ENCODE measurements at places on chromosomes 3 and 15.

DNA sequence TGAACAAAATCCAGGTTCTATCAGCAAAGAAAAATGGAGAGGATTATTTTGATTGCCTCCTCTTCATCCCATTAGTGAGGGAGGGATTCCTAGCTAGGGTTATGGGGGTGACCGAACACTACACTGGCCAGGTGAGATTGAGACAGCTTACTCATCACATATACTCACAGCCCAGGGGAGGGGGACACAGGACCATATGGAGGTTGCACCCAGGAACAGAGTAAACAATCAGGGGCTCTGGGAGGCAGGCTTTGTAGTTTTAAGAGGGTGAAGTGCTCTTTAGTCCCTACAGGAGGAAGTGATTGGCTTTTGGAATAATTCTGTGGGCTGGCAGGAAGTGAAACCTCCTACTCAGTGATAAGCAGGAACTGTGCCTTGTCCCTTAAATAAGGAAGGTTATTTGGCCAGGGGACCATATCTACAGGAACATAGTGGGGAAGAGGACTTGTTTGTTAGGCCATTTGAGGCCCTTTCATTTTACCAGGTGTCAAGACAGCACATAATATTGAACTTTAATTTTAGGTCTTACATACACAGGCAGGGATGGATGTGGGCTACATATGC is 17.5 kb upstream of the KCTD6 start:
- DNase-seq = no peak

GRCh38 chr3:31196261-31196660 is 301.8 kb upstream of the GADL1 start:
- no peak for DNase-seq

GRCh38 chr15:64865998-64866520 is 24.3 kb downstream of the PLEKHO2 start:
- DNase-seq = peak; percentile 94

- peak; percentile 85 for DNase-seq
Observed at GRCh38 chr3:14431917-14432834, 29.8 kb downstream of the SLC6A6 start.

DNA sequence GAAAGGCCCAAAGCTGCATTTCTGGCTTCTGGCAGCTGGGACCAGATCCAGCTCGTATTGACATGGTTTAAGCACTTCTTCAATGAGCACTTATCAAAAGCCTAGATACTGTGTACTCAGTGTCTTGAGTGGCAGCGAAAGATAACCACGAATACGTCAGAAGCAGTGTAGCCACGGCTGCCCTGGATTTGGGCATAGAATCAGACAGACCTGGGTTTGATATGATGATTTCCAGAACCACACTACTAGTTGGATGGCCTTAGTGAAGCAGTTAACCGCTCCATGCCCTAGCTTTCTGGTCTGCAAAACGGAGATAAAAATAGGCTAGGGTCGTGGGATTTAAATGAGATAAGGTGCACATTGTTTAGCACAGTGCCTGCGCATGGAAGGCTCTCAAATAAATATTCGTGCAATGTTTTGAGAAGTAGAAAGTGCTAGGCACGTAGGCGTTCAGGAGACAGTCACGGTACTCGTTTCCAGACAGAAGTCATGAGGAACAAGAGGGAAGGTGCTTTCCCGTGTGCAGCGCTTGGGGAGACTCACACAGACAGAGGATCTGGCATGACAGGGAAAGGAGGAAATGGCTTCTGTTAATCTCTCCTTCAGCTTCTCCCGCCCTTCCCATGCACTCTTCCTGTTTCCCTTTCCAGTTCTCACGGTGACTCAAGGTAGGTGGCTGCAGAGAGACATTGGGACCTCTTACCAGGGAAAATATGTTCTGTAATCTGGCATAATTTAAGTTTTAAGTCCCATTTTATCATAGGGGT is 70.3 kb downstream of the CCNL1 start:
- DNase-seq = no peak

GRCh38 chr3:14933820-14934425 is 13.5 kb upstream of the NR2C2 start:
- DNase-seq = no peak

DNA sequence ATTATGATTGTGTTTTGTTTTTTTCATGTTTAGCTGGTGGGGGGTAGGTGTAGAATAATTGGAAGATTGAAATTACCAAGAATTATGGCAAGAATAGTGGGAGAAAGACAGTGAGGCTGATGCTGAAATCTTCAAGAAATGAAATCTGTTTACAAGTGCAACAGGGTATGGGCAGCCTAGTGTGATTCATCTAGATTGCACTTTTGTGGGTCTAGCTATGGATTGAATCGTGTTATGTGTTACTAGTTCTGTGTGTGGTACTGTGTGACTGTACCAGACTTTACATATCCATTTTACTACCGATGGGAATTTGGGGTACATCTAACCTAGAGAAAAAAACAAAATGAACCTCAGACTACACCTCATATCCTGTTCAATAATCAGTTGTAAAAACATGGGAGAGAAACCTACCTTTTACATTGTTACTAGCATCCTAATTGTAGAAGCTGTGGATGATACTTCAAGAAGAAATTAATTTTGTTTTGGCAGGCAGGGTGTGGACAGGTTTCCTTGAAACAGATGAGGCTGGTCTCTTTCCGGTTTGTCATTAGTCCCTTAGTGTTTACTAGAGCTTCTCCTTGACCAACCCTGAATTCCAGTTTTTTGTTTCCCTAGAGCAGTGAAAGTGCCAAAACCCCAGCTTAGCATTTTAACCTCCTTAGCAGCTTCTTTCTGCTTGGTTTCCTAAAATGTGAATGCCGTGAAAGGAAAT is 47.9 kb downstream of the OPA1 start:
- peak; percentile 25 for DNase-seq

DNA sequence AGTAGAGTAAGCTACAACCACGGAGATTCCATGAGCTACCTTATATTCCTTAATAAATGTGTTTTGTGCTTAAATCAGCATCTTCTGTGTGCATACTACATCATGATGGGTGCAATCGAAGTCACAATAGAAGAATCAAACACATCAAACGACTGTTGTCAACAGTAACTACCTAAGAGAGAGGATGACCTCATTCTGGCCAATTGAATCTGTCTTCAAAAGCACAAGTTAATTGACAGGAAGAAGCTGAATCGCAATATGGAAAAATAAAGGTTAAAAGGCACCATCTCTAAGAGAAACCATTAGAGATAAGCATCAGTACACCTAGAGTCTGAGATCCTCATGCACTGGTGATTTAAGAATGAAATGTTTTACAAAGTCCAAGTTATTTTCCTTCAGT is 39.0 kb downstream of the CD200R1L start:
- no peak for DNase-seq

DNA sequence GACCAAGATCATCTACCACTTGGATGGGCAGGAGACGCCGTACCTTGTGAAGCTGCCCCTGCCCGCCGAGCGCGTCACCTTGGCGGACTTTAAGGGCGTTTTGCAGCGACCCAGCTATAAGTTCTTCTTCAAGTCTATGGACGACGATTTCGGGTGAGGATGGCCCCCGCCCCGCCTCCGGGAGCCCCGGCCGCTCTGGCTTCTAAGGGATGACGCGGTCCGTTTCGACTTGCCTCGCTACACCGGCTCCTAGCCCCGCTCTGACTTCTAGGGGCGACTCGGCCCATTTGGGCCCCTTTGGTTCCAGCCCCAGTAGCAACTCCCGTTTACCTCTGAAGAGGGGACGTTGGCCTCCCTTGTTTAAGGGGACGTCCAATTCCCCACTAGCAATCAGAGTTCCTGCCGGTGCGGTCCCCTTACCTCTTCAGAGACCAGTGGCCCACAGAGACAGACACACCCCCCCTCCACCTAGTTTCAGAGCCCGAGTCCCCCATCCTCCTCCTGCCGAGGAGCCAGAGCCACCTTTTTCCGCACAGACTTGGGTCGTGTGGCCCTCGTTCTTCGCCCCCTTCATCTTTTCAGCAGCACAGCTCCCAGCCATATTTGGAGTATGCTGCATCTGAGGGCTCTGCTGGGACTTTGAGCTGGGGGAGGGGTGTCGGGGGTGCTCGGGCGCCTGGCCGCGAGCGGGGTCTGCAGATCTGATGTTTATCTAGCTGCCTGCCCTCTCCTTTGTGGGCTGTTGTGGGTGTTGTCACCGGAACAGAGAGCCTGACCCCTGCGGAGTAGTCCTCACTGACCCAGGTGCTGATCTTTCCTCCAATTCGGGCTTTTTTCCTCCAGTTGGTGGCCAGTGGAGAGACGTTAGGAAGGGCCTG is 706 bp downstream of the DVL3 start:
- no peak for DNase-seq

DNA sequence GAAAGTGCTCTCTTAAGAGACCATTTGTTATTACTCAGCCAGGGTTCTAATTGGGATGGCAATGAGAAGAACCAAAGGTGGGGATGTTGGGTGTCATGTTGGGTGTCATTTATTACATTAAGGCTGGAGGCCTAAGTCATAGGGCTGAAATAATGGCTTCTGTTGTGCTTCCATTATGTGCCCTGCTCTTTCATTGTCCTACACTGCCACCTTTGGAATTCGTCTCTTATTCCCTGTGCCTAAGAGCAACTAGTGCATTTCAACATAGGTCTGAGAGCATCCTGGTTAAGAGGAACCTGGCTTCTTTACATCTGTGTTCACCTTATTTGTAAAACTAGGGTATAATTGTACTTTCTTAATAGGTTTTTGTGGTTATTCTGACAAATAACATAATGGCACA is 32.2 kb downstream of the RIOX2 start:
- no peak for DNase-seq

DNA sequence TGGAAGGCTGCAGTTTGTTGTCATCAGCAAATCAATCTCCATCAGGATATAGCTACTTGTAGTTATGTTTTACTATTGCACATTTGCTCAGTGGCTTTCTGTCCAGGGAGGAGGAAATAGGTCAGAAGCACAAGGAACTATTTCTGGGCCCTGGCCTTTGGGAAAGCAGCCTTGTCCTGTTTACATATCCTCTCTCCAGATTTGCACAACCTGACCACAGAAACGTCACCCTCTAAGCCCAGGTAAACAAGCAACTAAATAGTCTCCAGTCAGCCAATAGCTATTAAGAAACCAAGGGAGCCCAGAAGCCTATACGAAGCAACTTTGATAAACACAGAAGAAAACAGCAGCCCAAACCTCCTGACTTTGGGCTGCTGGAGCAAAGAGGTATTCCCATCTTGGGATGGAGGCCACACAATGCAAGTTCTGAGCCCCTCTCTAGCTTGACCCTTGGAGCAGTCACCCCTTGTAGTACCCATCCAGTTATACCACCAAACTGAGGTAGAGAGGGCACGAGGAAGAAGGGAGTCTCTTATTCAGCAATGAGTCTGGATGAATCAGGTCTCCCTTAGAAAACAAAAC is 2.3 kb upstream of the FEM1B start:
- DNase-seq = no peak

GRCh38 chr3:119619094-119619493 is 21.4 kb downstream of the PLA1A start:
- DNase-seq = no peak

GRCh38 chr15:31528846-31529245 is 202.2 kb downstream of the KLF13 start:
- no peak for DNase-seq

GRCh38 chr15:40937762-40938535 is 8.8 kb downstream of the DLL4 start:
- DNase-seq = no peak

- DNase-seq = no peak
Observed at GRCh38 chr3:23448998-23449537, 245.9 kb downstream of the UBE2E2 start.

GRCh38 chr3:179861292-179861691 is 175.4 kb downstream of the PEX5L start:
- no peak for DNase-seq

- no peak for DNase-seq
Observed at GRCh38 chr3:141828890-141829289, 47.6 kb upstream of the ATP1B3 start.

- no peak for DNase-seq
Observed at GRCh38 chr3:157156837-157157635, 2.9 kb downstream of the CCNL1 start.

DNA sequence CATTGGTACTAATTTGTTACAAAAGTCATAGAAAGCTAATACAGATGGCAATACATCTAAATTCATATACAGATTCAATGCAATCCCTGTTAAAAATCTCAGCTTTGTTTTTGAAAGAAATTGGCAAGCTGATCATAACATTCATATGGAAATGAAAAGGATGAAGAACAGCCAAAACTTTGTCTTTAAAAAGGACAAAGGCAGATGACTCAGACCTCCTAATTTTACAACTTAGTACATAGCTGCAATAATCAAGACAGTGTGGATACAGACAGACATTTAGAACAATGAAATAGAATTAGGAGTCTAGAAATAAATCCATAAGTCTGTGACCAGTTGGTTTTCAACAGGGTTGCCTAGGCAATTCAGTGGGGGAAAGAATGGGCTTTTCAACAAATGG is 63.3 kb downstream of the AQP9 start:
- peak; percentile 86 for DNase-seq

DNA sequence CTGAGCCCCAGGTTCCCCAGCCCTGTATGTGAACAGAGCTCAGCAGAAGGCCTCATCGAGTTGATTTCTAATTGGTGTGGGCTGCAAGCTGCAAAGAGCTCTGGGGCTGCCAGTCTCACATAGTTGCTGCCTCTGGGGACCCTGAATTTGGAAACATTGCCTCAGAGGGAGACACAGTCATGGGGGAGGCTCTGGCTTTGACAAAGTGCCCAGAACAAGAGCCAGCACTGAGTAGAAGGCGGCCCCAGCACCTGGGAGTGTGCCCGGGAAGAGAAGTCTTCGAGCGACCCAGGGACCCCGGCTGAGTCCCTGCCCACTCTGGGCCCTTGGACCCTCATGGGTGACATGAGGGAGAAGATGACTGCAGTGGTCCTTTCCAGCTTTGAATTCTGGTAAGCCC is 7.3 kb downstream of the NTRK3 start:
- DNase-seq = no peak

DNA sequence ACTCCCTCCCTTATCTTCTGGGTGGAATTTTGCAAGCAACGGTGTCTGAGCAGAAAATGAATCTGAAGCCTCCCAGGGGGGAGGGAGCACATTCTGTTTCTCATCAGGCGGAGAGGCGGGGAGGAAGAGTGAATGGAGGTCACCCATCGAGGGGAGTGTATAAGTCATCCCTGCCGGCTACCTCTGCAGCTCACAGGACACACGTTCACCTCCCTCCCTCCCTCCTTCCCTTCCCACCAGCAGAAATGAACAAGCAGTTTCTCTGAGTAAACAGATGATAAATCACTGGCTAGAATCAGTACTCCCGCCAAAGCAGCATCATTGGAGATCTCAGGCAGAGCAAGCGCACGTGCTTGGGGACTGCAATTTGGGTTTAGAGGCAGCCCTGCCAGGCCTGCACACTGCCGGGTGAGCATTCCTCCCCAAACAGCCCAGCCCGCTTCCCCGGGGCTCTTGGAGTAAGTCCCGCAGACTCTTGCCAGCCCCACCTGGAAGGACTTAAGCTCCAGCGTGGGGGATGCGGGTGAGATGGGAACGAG is 38.3 kb downstream of the CPN2 start:
- DNase-seq = peak; percentile 90

Measured in fibroblast of skin of abdomen (primary cell).